COR-L47 (cell line): ENCODE measurements at places on chromosomes 4 and X.

DNA sequence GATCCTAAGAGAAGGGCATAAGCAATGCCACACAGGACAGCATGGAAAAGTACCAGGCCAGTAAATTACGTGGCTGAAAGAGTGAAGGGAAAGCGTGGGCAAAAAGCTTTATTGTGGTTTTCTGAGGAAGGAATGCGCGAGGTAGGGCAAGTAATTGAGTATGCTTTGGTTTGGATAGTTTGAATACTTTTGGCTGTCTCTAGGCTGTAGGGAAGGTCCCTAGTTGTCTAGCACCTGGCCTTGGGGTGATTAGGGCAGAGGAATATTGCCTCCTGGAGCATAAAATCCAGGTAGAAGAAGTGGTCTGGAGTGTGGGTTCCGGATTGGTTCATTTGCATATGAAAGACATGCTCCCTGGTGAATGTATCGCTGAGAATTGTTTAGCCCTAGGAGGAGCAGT, 46.4 kb upstream of the NALF2 start:
- no peak for DNase-seq

DNA sequence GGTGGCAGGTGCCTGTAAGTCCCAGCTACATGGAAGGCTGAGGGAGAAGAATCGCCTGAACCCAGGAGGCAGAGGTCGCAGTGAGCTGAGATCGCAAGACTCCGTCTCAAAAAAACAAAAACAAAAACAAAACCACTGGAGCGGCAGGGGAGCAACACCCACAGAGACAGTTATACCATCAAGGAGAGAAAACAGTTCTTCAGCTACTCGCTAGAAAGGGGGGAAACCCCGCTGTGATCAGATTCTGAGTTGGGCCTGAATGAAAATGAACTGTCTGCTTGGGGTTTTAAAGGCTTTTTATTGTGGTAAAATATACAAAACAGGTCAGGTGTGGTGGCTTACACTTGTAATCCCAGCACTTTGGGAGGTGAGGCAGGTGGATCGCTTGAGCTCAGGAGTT, 16.8 kb upstream of the IRAK1 start:
- no peak for DNase-seq

- no peak for DNase-seq
Measured at GRCh38 chr4:55178226-55179005, 53.0 kb upstream of the KDR start.

DNA sequence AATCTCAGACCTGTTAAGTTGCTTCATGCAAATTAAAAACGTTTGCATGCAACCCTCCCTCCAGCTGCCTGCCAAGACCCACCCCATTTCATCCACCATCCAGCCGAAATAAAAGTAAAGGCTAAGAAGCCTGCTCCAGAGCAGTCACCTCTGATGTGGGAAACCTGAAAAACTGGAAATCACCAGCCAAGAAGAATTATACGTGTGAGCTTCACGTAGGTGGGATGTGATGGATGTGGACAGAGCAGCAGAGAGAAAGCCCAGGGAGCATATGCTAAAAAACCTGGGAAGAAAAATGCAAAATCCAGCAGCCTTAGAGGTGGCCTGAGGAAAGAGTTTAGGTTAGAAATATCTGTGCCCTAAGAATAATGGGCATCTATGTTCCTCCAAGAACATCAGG, 160.6 kb upstream of the STS start:
- DNase-seq: no peak

GRCh38 chr4:155367608-155368007, 9.2 kb downstream of the MAP9 start:
- no peak for DNase-seq

GRCh38 chrX:53682885-53683555, 3.5 kb downstream of the HUWE1 start:
- peak; percentile 24 for DNase-seq

- no peak for DNase-seq
Measured at GRCh38 chrX:154516656-154517100, 646 bp upstream of the FAM3A start.

DNA sequence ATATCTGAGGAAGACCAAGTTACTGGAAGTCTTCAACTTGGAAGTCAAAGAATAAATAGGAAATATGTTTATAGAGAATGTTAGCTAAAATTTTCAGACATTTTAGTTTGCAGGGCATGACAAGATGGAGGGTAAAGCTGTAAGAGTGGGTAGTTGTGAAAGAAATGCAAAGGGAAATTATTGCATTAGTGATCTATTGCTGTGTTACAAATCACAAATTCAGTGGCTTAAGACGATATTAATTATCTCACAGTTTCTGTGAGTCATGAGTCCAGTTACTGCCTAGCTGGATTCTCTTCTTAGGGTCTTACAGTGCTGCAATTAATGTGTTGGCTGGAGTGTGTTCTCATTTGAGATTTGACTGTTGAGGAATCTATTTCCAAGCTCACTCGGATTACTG, 62.9 kb upstream of the CAMK2D start:
- DNase-seq: no peak

GRCh38 chr4:185020293-185020808, 2.1 kb downstream of the HELT start:
- no peak for DNase-seq

GRCh38 chr4:55609393-55609866, 17.4 kb upstream of the PDCL2 start:
- DNase-seq: no peak

- DNase-seq: no peak
Measured at GRCh38 chr4:108821351-108821930, 58.6 kb upstream of the ETNPPL start.

DNA sequence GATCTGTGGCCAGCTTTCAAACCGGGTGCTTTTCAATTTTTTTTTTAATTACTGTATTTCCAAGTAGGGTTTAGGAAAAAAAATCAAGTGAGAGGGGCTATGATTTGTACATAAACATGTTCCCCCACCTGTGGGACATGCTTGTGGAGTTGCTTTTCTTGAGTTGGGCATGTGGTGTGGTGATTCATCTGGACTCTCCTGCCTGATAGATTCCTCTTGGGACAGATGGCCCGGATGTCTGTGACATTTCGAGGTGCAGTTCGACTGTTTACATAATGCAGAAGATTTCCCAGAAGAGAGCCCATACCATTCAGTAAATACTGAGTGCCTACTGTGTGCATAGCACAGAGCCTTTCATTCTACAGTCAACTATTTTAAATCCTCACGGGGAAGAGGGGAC, 49.9 kb downstream of the DOCK11 start:
- no peak for DNase-seq

DNA sequence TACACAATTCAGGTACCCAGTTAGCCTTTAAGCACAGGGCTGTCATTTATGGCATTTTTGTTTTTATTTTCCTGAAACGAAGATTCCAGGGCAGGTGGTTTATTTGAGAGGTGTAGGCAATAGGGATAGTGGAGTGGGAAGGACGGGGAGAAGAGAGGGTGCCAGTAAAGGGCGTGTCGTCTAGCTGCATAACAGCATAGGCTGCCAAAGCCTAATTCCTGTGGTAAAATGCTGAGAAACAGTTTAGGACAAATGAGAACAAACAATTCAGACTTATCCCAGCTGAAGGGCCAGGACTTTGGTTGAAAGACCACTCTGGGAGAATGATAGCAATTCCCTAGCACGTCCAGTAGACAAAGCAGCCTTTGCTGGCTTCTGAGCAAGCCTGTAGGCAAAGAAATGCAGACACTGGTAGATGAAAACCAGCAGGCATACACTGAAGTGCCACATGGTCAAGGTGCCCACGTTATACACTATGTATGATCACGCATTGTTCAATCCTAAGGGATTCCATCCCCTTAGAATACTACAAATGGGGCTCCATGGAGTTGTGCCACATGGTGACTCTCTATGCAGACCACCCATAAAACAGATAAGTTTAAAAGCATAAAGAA, 70.6 kb downstream of the PKD2 start:
- DNase-seq: no peak

- no peak for DNase-seq
Measured at GRCh38 chrX:56802921-56803849, 74.1 kb downstream of the NBDY start.

- no peak for DNase-seq
Measured at GRCh38 chr4:93157986-93158385, 670.6 kb upstream of the ATOH1 start.

DNA sequence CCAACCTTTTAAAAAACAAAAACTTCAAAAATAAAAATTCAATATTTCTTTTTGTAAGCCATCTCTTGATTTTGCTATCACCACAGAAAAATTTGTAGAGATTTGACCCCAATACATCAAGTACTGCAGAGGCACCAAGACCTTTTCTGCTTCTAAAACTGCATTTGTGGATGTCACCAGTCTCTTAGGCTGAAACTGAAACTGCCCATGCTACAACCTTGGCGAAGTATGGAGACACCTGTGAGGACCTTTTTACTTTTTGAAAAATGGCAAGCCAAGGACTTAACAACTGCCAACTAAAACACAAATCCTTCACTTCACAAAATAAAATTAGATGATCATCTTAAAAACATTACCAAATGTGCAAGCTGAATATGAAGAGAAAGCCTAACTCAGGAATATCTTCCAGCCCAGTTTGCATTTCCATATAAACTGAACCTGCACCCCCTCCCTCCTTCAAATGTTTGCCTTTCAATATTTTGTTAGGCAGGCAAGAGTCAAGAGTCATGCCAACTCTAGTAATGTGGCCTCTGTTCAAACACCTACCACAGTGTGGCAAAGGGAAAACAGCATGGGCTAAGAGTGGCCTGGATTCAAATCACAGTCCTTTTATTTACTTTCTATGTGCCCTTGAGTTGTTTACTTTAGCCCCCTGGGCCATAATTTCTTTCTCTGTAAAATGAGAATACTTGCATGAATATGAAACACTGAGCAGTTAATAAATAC, 389.4 kb downstream of the OPHN1 start:
- no peak for DNase-seq
